ENCODE measurements at places on chromosomes 7 and 10.

DNA sequence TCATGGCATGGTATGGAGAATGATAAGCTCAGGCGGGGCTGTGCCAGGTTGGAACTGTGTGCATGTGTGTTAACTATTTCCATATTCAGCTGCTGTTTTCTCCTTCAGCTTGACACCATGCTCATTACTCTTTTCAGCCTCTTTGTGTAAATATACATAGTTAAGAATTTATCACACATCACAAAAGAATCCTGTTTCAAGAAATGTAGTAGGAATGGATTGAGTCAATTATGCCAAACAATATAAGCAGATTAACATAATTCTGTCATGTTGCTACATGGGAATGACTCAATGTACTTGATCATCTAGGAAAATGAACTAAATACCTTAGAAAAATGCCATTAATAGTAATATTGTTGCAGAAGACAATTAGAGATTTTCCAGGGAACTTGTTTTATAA is 687.4 kb downstream of the PARD3 start:
- no peaks in the 10 kb centered on the region for H3K36me3 ChIP-seq
- no peak overlapping the region for H3K4me3 ChIP-seq
- H3K4me1 ChIP-seq = no peaks in the 10 kb centered on the region

DNA sequence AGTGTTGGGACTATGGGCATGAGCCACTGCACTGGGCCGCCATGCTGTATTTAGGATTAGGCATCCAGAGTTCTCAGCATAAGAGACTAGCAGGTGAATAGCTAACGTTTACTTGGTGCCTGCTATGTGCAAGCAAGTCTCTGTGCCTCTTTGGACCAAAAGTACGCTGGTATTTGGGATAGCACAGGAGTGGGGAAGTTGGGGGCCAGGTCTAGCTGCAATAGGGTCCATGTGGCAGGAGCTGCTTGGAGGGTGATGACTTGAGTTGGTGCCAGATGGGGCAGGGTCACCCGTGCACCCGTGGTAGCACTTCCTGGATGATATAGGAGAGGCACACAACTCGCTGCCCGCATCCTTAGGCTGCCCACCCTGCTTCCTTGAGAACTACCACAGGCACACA is 22.4 kb downstream of the NACAD start:
- no peak overlapping the region for H3K27ac ChIP-seq
- no peaks in the 10 kb centered on the region for H3K27me3 ChIP-seq
- peaks cover 100% of the 10 kb centered on the region for H3K36me3 ChIP-seq
- H3K4me1 ChIP-seq = no peaks in the 10 kb centered on the region

- no peak overlapping the region for H3K4me3 ChIP-seq
- no peaks in the 10 kb centered on the region for H3K27me3 ChIP-seq
- no peak for DNase-seq
- H3K27ac ChIP-seq = no peak overlapping the region
- H3K36me3 ChIP-seq = no peaks in the 10 kb centered on the region
- H3K4me1 ChIP-seq = no peaks in the 10 kb centered on the region
Observed at GRCh38 chr10:42690449-42691360, 52.3 kb upstream of the ZNF33B start.

- no peak overlapping the region for H3K4me3 ChIP-seq
- no peaks in the 10 kb centered on the region for H3K27me3 ChIP-seq
- H3K27ac ChIP-seq = no peak overlapping the region
- no peaks in the 10 kb centered on the region for H3K4me1 ChIP-seq
- no peaks in the 10 kb centered on the region for H3K36me3 ChIP-seq
- DNase-seq = no peak
Observed at GRCh38 chr10:104150139-104150538, 28.2 kb downstream of the SFR1 start.

DNA sequence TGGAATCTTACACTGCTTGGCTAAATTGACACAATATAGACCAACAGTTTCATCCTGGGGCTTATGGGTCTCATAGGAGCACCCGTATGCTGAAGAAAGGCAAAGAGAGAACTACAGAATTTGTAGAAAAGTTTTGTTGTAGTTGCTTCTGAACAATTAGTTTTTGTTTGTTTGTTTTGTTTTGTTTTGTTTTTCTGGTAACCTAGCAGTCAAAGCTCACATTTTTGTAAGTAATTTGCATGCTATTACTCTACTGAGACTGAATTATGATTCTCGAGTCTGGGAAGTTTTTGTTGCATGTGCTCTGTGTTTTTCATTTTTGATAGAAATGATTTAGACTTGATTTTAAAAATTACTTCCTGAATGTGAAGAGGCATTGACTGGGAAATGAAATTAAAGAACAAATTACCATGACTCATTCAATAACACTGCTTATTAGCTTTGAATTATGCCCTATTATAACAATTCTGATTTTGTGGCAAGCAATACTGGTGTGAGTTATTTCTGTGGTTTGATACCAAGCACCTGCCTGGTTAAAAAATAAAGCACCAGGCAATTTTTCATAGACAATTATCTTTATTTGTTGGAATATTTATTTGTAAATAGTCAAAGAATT is 438 bp downstream of the LSMEM1 start:
- DNase-seq = no peak
- peaks cover 53% of the 10 kb centered on the region for H3K4me1 ChIP-seq
- no peaks in the 10 kb centered on the region for H3K27me3 ChIP-seq

- H3K27ac ChIP-seq = no peak overlapping the region
- H3K4me3 ChIP-seq = no peak overlapping the region
- H3K4me1 ChIP-seq = peaks cover 4% of the 10 kb centered on the region
Observed at GRCh38 chr10:106439366-106439765, 725.1 kb downstream of the SORCS1 start.

- H3K4me1 ChIP-seq = no peaks in the 10 kb centered on the region
- no peak overlapping the region for H3K27ac ChIP-seq
- no peak for DNase-seq
- H3K36me3 ChIP-seq = no peaks in the 10 kb centered on the region
Observed at GRCh38 chr7:73901823-73902597, 41.1 kb downstream of the TMEM270 start.

- H3K27ac ChIP-seq = no peak overlapping the region
- no peaks in the 10 kb centered on the region for H3K4me1 ChIP-seq
- no peak for DNase-seq
- no peak overlapping the region for H3K4me3 ChIP-seq
- no peaks in the 10 kb centered on the region for H3K36me3 ChIP-seq
Observed at GRCh38 chr7:82258181-82258580, 185.4 kb downstream of the CACNA2D1 start.

GRCh38 chr10:2150288-2150687 is 413.0 kb upstream of the ADARB2 start:
- H3K4me3 ChIP-seq = no peak overlapping the region
- H3K36me3 ChIP-seq = no peaks in the 10 kb centered on the region
- no peak for DNase-seq
- H3K27ac ChIP-seq = no peak overlapping the region

DNA sequence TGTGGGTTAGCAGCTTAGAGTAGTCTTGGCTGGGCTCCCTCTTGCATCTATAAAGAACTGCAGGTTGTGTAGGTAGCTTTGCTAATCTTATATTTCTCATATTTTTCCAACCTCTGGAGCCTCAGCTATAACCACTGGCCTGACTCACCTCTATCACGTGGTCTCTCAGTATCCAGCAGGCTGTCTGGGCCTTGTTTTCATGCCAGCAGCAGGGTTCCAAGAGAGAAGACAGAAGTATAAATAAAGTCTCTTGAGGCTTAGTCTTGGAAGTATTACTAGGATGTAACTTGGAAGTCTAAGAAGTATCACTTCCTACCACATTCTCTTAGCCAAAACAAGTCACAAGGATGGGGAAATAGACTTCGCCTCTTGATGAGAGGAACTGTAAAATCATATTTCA is 73.3 kb downstream of the WIPF3 start:
- H3K27me3 ChIP-seq = peaks cover 14% of the 10 kb centered on the region
- no peak overlapping the region for H3K4me3 ChIP-seq
- H3K36me3 ChIP-seq = no peaks in the 10 kb centered on the region

DNA sequence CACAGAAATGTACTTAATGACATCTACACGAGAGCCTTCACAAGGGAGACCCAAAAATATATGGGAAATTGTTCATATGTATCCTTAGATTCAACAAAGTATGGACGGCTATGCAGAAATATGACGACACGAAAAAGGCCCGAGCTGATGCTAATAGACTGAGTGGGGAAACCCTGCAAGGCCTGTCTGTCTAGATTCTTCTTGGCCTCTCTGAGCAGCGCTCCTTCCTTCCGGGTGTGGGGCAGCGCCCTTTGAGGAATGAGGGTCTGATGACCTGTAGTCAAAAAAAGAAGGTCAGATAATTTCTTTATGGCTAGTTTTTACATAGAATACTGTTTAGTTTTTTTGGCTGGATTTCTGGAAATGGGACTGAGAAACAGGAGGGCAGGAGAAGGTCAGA is 192.8 kb upstream of the AKR1E2 start:
- H3K27me3 ChIP-seq = no peaks in the 10 kb centered on the region
- DNase-seq = no peak
- no peak overlapping the region for H3K4me3 ChIP-seq
- H3K27ac ChIP-seq = no peak overlapping the region

- H3K27ac ChIP-seq = peak within 1 kb of the TSS; percentile 6
- no peaks in the 10 kb centered on the region for H3K27me3 ChIP-seq
- H3K4me3 ChIP-seq = peak within 1 kb of the TSS; percentile 76
Observed at GRCh38 chr10:97849687-97850402, at the start of gene GOLGA7B. Gene GOLGA7B, plus strand, starts transcription at chr10:97849843. Its CDS starts 461 bp downstream, at chr10:97850304.

GRCh38 chr7:55523366-55523765 is 48.9 kb downstream of the VOPP1 start:
- no peak overlapping the region for H3K27ac ChIP-seq
- H3K4me3 ChIP-seq = no peak overlapping the region
- no peak for DNase-seq
- H3K4me1 ChIP-seq = no peaks in the 10 kb centered on the region
- H3K36me3 ChIP-seq = no peaks in the 10 kb centered on the region
- no peaks in the 10 kb centered on the region for H3K27me3 ChIP-seq

DNA sequence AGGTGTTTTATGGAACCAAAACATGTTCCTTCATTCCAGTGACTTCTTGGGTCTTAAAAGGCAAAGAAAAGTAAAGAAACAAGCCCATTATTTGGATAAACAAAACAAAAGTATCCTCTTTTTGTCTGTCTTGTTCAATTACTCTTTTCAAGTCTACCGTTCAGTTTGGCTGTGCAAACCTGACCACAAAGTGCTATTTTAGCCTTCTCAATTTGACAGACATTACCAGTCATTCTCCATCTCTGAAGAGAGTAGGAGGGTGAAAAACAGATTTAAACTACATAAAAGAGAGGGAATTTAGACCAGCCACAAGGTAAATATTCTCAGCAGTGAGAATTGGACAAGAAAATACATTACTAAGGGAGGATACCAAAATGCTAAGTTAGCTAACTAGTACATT is 145.2 kb downstream of the GRM3 start:
- DNase-seq = no peak
- no peaks in the 10 kb centered on the region for H3K27me3 ChIP-seq
- no peak overlapping the region for H3K4me3 ChIP-seq
- no peaks in the 10 kb centered on the region for H3K4me1 ChIP-seq
- no peaks in the 10 kb centered on the region for H3K36me3 ChIP-seq

DNA sequence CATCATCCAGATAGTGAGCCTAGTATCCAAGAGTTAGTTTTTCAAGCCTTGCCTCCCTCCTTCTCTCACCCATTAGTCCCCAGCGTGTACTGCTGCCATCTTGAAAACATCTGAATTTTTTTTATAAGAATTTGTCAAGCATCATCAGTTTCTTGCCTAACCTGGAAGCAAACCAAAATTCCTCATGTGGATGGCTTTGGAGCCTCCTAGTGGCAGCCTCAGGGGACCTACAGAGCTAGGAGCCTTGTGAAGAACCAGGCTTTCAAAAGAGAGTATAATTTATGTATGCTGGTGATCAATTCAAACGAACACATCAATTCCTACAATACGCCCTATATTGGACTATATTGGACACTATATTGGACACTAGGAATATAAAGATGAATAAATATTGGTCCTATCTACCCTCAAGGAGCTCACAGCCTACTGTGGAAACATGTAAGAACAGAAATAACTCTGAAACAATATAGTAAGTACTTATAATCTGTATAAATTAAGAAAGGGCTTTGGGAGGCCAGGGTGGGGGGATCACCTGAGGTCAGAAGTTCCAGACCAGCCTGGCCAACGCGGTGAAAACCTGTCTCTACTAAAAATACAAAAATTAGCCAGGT is 63.4 kb downstream of the HPSE2 start:
- no peaks in the 10 kb centered on the region for H3K36me3 ChIP-seq
- no peak overlapping the region for H3K4me3 ChIP-seq
- no peak overlapping the region for H3K27ac ChIP-seq
- no peaks in the 10 kb centered on the region for H3K4me1 ChIP-seq
- no peak for DNase-seq

GRCh38 chr7:133675510-133676218 is 422.8 kb downstream of the EXOC4 start:
- no peaks in the 10 kb centered on the region for H3K36me3 ChIP-seq
- no peak overlapping the region for H3K4me3 ChIP-seq
- H3K27me3 ChIP-seq = no peaks in the 10 kb centered on the region
- no peak for DNase-seq

- H3K27ac ChIP-seq = no peak overlapping the region
- no peak overlapping the region for H3K4me3 ChIP-seq
- H3K27me3 ChIP-seq = no peaks in the 10 kb centered on the region
- no peaks in the 10 kb centered on the region for H3K4me1 ChIP-seq
- no peak for DNase-seq
Observed at GRCh38 chr7:115676080-115676479, 354.5 kb downstream of the TFEC start.

DNA sequence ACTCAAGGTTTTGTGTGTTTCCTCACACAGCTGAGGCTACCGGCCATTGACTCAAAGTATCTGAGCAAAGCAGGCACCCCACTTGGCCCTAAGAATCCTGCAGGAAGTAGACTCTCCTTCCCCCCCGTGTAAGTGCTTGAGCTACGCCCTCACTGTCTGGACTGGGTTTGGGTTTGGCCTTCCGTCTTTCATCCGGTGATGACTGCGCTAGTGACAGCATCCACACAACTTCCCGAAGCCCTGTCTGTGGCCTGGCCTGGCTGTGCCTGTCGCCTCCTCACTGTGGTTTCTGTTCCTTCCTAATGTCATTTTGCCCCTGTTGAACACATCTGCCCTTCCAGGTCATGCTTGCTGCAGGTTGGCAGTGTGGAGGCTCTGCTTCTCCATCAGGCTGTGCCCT is 14.5 kb downstream of the C7orf57 start:
- H3K27ac ChIP-seq = peak overlapping the region; percentile 25
- no peak for DNase-seq
- no peaks in the 10 kb centered on the region for H3K4me1 ChIP-seq
- no peaks in the 10 kb centered on the region for H3K27me3 ChIP-seq
- no peaks in the 10 kb centered on the region for H3K36me3 ChIP-seq

- H3K36me3 ChIP-seq = no peaks in the 10 kb centered on the region
- no peak overlapping the region for H3K4me3 ChIP-seq
- H3K27ac ChIP-seq = no peak overlapping the region
- no peak for DNase-seq
- H3K27me3 ChIP-seq = no peaks in the 10 kb centered on the region
Observed at GRCh38 chr10:63702092-63702491, 180.9 kb downstream of the REEP3 start.

DNA sequence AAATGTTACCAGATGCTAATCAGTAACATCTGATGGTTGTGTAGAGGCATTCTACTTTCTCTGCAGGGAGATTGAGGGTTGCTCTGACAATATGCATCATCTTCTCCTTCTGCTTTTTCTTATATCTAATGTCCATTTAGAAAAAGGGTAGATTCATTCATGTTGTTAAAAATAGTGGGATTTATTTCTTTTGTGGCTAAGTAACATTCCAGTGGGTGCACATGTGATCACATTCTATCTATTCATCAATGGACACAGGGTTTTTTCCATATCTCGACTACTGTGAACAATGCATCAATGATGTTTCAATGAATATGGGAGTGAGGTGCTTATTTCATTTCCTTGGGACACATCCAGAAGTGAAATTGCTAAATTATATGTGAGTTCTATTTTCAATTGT is 103.9 kb downstream of the CRPPA start:
- no peaks in the 10 kb centered on the region for H3K4me1 ChIP-seq
- no peak for DNase-seq
- H3K4me3 ChIP-seq = no peak overlapping the region
- H3K27ac ChIP-seq = no peak overlapping the region
